Renal cortex interstitium (tissue), 15 donors: ENCODE measurements at places on chromosomes 2 and 18.

GRCh38 chr18:57433934-57434535 lies 1.1 kb upstream of the ONECUT2 start:
- no peak for DNase-seq

- DNase-seq, result no peak
These were observed at the start of gene SPEG for GRCh38 chr2:219434718-219435525. Gene SPEG (plus strand): TSS chr2:219434843. CDS start chr2:219434978, 135 bp downstream.

GRCh38 chr2:203722411-203722810 lies 16.0 kb downstream of the CD28 start:
- no peak for DNase-seq

- no peak for DNase-seq
These were observed 1.5 kb upstream of the DGUOK start for GRCh38 chr2:73925033-73925704.

GRCh38 chr2:79994161-79994560 lies 310.4 kb downstream of the LRRTM1 start:
- DNase-seq, result no peak

- DNase-seq, result no peak
These were observed 13.1 kb upstream of the UGT1A9 start for GRCh38 chr2:233658610-233659009.

GRCh38 chr18:32391126-32391525 lies 79.6 kb downstream of the GAREM1 start:
- DNase-seq, result no peak

- no peak for DNase-seq
These were observed 188.3 kb upstream of the RND3 start for GRCh38 chr2:150675807-150676206.

DNA sequence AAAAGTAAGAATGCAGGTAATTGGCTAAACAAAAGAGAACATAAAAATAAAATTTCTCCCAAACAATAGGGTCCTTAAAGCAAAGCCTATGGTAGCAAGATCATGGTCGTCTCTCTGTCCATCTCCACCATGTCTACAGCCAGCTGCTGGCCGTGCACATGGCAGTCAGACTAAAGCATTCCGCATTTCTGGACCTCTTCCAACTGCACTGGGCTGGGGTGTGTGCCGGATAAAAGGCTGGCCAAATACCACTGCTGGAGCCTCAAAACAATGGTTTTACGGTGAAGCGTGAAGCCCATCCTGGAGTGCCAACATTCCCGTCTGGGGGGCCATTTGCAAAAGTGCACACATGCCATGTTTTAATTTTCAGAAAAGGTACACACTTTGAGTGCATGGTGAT lies 74.8 kb upstream of the PIEZO2 start:
- no peak for DNase-seq

GRCh38 chr2:191631754-191632153 lies 46.2 kb upstream of the NABP1 start:
- no peak for DNase-seq

DNA sequence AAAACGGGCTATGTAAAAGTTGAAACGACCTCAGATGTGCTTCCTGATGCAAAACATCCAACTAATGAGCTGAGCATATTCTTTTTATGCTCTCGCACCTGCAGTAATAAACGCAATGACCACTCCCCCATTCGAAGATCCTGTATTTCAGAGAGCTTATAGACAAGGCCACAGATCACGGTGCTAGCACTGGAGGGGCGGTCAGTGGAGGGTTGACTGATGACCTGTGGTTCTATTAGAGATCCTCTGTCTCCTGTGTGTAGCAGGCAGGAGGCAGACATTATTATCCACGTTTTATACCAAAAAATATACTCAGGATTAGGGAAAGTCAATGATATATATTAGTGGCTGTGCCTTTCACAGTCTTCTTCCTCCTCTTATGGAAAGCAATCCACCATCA lies 457.0 kb downstream of the CNTNAP5 start:
- DNase-seq, result no peak

DNA sequence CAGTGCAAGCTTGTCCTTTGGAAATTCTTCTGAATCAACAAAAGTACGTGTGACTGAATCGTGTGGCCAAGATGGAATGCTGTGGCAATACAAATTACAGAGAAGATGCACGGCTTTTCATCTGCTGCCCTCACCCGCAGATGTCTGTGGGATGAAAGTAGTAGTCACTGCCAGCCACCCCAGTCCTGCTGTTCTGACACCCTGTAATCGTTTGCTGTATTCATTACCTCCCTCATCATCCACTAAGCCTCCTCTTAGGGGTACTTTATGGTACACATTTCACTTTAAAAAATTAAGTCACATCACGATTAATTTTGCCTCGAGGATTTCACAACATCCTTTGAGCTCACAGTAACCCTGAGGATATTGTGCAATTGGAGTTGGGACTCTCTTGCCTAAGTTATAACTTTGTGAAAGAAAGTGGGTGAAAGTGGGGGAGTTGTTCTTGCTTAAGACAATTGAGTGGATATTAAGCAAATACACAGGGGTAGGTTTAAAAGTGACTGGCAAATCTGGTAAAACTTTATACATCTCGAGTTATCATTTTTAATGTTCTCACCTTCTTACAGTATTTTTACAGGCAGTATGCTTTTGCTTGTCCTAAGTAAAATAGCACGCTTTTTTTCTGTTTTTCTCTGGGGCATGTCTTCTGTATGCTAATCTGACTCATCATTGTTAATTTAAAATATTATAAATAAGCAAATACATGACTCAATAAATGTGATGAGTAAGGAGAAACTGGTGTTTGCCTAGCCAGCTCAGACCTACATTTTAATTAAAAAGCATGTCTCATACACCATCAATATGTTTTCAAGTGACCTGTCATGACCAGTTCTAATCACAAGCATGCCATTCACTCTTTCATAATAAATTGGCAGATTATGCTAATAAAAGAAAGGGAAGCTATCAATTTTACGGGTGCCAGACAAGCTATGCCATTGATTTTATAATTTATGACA lies 680.9 kb downstream of the IRS1 start:
- no peak for DNase-seq

DNA sequence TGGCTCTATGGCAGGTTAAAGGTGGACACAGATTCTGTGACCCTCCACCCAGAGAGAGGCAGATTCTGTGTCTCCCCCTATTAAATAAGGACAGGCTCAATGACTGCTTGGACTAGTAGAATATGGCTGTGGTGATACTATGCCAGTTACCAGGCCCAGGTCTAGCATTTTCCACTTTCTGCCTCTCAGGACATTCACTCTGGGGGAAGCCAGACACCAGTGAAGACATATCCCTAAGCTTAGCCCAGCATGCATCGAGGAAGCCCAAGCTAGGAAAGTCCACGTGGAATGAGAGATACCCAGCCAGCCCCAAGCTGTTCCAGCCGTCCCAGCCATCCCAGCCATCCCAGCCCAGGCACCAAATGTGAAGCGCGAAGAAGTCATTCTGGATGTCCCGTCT lies 40.3 kb downstream of the ST6GAL2 start:
- DNase-seq, result no peak

GRCh38 chr2:70785137-70785911 lies 5.1 kb downstream of the FIGLA start:
- DNase-seq, result no peak

DNA sequence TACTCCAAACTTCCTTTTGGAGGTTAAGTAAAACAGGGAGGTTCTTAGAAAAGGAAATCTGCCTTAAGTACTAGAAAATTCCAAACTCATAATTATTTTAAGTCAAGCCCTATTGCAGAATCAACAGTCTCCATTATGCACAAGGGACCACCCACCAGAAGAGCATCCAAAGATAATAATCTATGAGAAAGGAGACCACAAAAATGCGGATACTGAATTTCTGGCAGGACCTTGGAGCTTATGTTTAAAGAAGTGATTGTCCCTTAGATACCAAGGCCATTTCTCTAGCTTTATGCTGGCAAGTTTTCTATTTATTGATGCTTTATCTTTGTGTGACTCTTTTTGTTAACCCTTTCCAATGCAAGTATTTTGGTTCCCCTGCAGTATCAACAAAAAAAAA lies 404.0 kb upstream of the MMADHC start:
- no peak for DNase-seq

GRCh38 chr18:22399949-22400348 lies 17.8 kb downstream of the CTAGE1 start:
- DNase-seq, result no peak

GRCh38 chr2:142875010-142875409 lies 2.5 kb upstream of the KYNU start:
- DNase-seq, result no peak

GRCh38 chr2:73172963-73173362 lies 29.4 kb upstream of the NOTO start:
- no peak for DNase-seq

GRCh38 chr2:200736646-200737274 lies 75.0 kb upstream of the BZW1 start:
- no peak for DNase-seq

GRCh38 chr2:224793946-224794345 lies 77.8 kb upstream of the CCDC195 start:
- no peak for DNase-seq

DNA sequence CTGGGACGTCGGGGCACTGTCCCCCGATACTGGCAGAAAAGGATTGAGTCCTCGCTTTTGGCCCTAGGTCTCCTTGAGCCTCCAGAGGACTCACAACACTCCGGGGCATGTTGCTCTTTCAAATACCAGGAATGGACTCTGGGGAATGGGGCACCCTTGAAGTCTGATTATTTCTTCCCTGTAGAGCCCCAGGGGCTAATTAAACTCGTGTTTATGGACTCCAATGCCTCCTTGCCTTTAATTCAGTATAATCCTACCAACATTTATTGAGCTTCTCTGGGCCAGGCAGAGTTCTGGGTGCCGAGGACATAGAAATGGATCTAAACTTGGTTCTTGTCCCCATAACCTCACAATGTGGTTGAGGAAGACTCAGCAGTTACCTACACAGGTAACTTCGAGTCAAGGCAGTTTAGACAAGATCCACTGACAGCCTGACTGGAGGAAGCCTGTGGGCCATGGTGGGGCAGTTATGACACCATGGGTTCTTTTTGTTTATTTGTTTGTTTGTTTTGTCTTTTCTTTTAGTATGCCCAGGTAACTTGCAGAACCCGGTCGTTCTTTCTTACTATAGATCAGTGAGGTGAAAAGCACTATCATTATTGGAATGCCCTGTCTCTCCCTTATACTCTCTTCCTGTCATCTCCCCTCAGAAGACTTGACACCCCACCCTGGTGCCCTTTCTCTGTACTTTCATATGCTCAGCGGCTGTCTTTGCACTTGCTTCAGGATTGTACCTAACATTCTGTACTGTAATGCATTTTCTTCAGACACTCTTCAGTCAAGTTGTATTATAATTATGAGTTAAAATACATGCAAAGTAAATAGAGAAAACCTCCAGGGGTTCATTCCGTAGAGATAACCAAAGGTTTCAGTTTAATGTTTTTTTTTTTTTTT lies 3.2 kb downstream of the CFLAR start:
- DNase-seq, result no peak

- no peak for DNase-seq
These were observed 308.5 kb upstream of the TFPI start for GRCh38 chr2:187862715-187863114.

GRCh38 chr2:112160283-112161250 lies 22.4 kb downstream of the FBLN7 start:
- DNase-seq, result no peak

DNA sequence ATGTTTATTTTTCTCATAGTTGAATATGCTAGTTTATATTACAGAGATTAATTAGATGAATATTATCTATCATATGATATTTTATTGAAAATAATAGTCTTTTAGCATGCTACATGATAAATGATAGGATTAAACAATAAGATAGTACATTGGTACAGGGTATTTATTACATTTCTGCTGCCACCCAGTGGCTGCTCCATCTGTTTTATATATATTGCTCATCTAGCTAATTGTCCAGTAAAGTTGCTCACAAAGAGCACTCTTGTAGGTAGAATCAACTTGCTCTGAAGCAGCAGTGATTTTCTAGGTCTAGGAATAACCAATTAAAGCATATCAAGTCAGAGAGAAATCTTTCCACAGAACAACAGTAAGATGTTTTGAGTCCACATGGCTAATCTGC lies 183.3 kb downstream of the ASXL3 start:
- DNase-seq, result peak; percentile 11

- DNase-seq, result no peak
These were observed 38.0 kb downstream of the ACKR3 start for GRCh38 chr2:236607471-236608187.

DNA sequence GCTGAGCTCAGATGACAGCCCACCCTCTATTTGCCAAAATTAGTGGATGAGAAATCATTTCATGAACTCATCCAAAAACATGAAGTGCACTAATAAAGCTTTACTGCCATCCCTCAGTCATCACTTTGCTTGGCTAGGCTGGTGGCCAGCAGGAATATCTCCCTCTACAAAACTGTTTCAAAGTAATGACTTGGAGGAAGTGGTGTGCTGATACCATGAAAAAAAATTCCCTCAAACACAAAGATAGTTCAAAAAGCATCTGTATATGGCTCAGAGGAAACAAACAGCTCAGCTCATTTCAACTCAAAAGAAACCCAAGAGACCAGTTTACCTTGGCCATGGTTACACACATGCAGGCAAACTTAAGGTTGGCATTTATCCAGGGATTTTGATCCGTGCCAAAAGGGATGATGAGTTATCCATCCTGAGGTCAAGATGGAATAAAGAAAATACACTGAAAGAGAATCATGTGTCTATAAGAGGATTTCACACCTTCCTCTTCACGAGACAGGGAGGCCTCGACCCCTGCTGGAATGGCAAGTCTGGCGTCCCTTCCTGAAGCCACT lies 18.4 kb upstream of the WIPF1 start:
- no peak for DNase-seq

- no peak for DNase-seq
These were observed 15.5 kb downstream of the FAM178B start for GRCh38 chr2:96970910-96971309.

- no peak for DNase-seq
These were observed 3.2 kb downstream of the RALBP1 start for GRCh38 chr18:9478545-9478944.

DNA sequence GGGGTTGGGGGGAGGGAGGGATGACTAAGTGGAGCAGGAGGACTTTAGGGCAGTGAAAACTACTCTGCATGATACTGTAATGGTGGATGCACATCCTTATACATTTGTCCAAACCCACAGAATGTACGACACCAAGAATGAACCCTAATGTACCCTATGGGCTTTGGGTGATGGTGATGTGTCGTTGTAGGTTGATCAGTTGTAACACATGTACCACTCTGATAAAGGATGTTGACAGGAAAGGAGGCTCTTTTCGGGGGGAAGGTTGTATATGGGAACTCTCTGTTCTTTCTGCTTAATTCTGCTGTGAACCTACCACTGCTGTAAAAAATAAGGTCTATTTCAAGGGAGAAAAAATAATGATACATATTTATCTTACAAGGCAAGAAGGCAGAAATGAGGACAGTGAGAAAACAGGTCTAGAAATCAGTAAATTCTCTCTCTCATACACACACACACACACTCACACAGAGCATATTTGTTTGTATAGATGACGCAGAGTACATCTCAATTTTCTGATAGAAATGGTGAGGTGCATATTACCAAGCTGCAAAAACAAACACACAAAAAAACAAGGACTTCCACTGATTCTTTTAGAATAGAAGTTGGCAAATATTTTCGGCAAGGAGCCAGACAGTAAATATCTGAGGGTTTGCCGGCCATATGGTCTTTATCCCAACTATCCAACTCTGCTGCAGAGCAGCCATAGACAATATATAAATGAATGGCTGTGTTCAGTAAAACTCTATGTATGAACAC lies 20.2 kb downstream of the FAM124B start:
- no peak for DNase-seq
